ENCODE measurements at places on chromosomes 7 and 10. TPM values are rescaled to one million over a fixed set of nuclear protein-coding genes. Genes with fewer than 3 reads are reported as not detected.

CPA5 gene
- 0.10 TPM for polyA plus RNA-seq

CREB5 gene
- 9.0 TPM for polyA plus RNA-seq

DLD gene
- polyA plus RNA-seq: 121 TPM

OPN1SW gene
- 1.5 TPM for polyA plus RNA-seq

CCL24 gene
- not detected for polyA plus RNA-seq

GPR26 gene
- not detected for polyA plus RNA-seq

OLAH gene
- 0.62 TPM for polyA plus RNA-seq

PSAP gene
- 944 TPM for polyA plus RNA-seq

LRRD1 gene
- polyA plus RNA-seq: 0.11 TPM

SPDYE6 gene
- polyA plus RNA-seq: 0.68 TPM

CTNNA3 gene
- 4.2 TPM for polyA plus RNA-seq

SH2B2 gene
- 5.9 TPM for polyA plus RNA-seq

PRRT4 gene
- 1.2 TPM for polyA plus RNA-seq

GAD2 gene
- polyA plus RNA-seq: 3.1 TPM

ZNF775 gene
- polyA plus RNA-seq: 9.5 TPM

HOXA3 gene
- 53.4 TPM for polyA plus RNA-seq

NUDT13 gene
- 4.1 TPM for polyA plus RNA-seq

SLC13A1 gene
- polyA plus RNA-seq: 20.0 TPM

ZNF425 gene
- polyA plus RNA-seq: 8.3 TPM

NXPH1 gene
- not detected for polyA plus RNA-seq

TBRG4 gene
- 56.0 TPM for polyA plus RNA-seq

AUTS2 gene
- 56.5 TPM for polyA plus RNA-seq

SMNDC1 gene
- 52.2 TPM for polyA plus RNA-seq

CYP3A4 gene
- 0.27 TPM for polyA plus RNA-seq

HOXA11 gene
- polyA plus RNA-seq: 42.6 TPM

GIMAP5 gene
- polyA plus RNA-seq: 6.6 TPM

CPA4 gene
- 0.57 TPM for polyA plus RNA-seq

CFTR gene
- polyA plus RNA-seq: 11.1 TPM

BAMBI gene
- polyA plus RNA-seq: 47.7 TPM

PTPRZ1 gene
- 3.1 TPM for polyA plus RNA-seq

NSMCE4A gene
- 88.2 TPM for polyA plus RNA-seq

CPA2 gene
- 0.38 TPM for polyA plus RNA-seq

DPYSL4 gene
- 14.2 TPM for polyA plus RNA-seq

NSUN5 gene
- 21.5 TPM for polyA plus RNA-seq

ZYX gene
- 112 TPM for polyA plus RNA-seq

ITIH5 gene
- 24.5 TPM for polyA plus RNA-seq

IL6 gene
- not detected for polyA plus RNA-seq

MAGI2 gene
- 32.0 TPM for polyA plus RNA-seq

MSS51 gene
- polyA plus RNA-seq: 4.6 TPM

SPDYE16 gene
- 1.3 TPM for polyA plus RNA-seq

TAS2R3 gene
- 0.37 TPM for polyA plus RNA-seq

MEST gene
- 646 TPM for polyA plus RNA-seq

ADCYAP1R1 gene
- 1.2 TPM for polyA plus RNA-seq

ZNF3 gene
- 54.7 TPM for polyA plus RNA-seq

PDZD7 gene
- 4.6 TPM for polyA plus RNA-seq

KCNMA1 gene
- polyA plus RNA-seq: 4.1 TPM

SFTPA1 gene
- not detected for polyA plus RNA-seq

SPDYE5 gene
- 5.4 TPM for polyA plus RNA-seq

TAF6 gene
- 73.0 TPM for polyA plus RNA-seq

SFMBT2 gene
- polyA plus RNA-seq: 5.2 TPM

Data from left renal cortex interstitium (tissue), 4 donors.